ENCODE measurements at places on chromosomes 5 and 9.

GRCh38 chr9:131395157-131396098 lies 1.5 kb downstream of the PRRC2B start:
- DNase-seq: peak; percentile 76

GRCh38 chr9:106773750-106774149 lies 89.2 kb upstream of the ZNF462 start:
- DNase-seq: no peak

DNA sequence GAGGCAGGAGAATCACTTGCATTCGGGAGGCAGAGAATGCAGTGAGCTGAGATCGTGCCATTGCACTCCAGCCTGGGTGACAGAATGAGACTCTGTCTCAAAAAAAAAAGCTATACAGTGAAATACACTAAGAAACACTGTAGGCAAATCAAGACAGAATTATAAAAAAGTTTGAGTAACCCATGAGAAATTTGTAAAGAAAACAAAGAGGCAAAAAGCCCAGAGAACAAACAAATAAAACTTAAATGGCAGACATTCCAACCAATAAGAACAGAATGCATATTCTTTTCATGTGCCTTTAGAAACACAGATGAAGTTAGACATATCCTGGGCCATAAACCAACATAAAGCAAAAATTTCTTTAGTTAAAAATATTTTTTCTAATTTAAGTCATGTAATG lies 30.6 kb downstream of the ZNF169 start:
- DNase-seq: no peak

GRCh38 chr5:137142764-137143605 lies 356.1 kb downstream of the SPOCK1 start:
- DNase-seq: no peak

- DNase-seq: no peak
Measured at GRCh38 chr5:135443161-135443960, 3.8 kb downstream of the DCANP1 start.

DNA sequence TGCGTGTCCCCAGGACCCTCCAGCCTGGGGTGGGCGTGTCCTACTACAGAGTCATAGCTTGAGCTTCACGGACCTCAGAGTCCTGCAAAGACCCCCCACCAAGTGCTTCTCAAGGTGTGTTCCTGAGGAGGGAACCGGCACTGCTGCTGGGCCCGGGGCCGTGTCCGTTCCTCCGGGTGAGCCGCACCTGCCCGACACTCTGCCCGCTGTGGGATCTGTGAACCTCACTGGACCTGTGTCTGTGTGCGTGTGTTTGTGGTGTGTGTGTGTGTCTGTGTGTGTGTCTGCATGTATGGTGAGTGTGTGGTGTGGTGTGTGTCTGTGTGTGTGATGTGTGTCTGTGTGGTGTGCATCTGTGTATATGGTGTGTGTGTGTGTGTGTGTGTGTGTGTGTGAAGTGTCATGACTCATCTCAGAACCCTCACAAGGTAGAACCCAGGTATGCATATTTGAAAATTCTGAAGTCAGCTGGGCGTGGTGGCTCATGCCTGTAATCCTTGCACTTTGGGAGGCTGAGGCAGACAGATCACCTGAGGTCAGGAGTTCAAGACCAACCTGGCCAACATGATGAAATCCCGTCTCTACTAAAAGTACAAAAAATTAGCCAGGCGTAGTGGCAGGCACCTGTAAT lies 40.9 kb upstream of the RXRA start:
- no peak for DNase-seq
